ENCODE measurements at places on chromosomes 12 and 14.
A peak's percentile ranks its signal among the peaks of the same experiment; 100 is the strongest.

- DNase-seq, result no peak
Observed at GRCh38 chr12:33265033-33265731, 174.4 kb downstream of the SYT10 start.

GRCh38 chr14:78997811-78998210, 827.6 kb downstream of the NRXN3 start:
- no peak for DNase-seq

DNA sequence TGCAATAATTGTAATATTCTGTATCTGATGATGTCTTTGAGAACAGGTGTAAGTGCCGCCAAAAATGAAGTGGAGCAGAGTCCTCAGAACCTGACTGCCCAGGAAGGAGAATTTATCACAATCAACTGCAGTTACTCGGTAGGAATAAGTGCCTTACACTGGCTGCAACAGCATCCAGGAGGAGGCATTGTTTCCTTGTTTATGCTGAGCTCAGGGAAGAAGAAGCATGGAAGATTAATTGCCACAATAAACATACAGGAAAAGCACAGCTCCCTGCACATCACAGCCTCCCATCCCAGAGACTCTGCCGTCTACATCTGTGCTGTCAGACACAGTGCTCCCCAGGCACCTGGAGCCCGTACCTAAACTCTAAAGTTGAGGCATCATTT, 268.7 kb downstream of the DAD1 start:
- DNase-seq, result no peak

DNA sequence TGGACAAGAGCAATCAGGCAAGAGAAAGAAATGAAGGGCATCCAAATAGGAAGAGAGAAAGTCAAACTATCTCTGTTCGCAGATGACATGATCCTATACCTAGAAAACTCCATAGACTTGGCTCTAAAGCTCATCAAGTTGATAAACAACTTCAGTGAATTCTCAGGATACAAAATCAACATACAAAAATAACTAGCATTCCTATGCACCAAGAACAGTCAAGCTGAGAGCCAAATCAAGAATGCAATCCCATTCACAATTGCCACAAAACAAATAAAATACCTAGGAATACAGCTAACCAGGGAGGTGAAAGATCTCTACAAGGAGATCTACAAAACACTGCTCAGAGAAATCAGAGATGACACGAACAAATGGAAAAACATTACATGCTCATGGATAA, 417.5 kb upstream of the ATP2B1 start:
- DNase-seq, result no peak

- DNase-seq, result no peak
Observed at GRCh38 chr12:19548834-19549233, 109.5 kb downstream of the AEBP2 start.

DNA sequence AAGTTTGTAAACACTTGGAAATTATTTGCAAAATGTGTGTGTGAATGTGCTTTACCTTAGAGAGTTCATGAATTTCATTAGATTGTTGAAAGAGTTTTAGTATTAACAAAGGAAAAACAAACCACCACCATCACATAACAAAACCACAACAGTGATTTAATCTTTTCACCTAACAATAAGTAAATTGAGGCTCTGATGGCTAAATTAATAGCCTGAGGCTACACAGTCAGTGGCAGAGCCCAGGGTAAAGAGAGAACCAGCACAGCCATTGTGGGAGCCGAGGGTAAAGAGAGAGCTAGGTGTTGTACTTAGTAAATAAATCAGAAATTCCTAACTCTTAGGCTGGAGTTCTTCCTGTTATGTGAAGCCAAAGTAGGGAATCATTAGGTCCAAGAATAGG, 51.2 kb upstream of the CAPRIN2 start:
- no peak for DNase-seq

GRCh38 chr14:79098324-79098723, 928.2 kb downstream of the NRXN3 start:
- DNase-seq, result no peak

GRCh38 chr14:77663293-77663692, 44.5 kb downstream of the ALKBH1 start:
- DNase-seq, result no peak

GRCh38 chr14:21529515-21529914, 3.4 kb upstream of the SALL2 start:
- no peak for DNase-seq

- DNase-seq, result no peak
Observed at GRCh38 chr12:57404966-57405640, 25.7 kb downstream of the R3HDM2 start.

DNA sequence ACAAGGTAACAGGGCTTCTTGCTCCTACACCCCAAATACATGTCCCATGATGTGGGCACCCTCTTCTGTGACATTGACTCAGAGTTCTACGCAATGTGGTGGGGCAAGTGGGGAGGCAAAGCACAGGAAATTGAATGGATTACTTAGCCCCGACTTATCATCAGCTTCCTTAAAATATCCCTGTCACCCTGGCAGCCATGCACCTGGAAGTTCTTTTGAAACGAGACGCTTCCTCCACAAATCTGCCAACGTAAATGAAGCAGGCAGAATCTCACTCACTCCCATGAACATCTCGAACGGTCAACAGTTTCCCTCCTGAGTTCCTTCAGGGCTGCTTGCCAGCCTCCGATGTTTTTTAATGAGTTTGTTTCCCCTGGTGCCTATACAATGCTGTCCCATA, 33.5 kb downstream of the RNFT2 start:
- DNase-seq, result no peak

- no peak for DNase-seq
Observed at GRCh38 chr12:86376052-86376451, 119.9 kb upstream of the MGAT4C start.

GRCh38 chr14:80776657-80777056, 164.9 kb downstream of the CEP128 start:
- no peak for DNase-seq

DNA sequence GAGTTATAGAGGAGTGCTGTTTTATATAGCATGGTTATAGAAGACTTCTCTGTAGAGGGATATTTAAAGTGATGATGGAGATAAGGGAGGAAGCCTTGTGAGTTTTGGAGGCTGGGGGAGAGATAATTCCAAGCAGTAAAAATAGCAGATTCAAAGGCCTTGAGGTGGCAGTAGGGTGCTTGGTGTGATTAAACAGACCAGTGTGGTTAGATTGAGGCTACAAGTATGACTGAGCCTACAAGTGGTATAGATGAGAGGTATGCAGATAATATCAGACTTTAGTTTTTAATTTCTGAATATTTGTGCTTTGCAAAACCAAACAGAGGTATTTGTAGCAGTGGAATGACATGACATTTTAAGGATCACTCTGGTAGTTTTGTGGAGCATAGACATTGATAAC, 20.3 kb downstream of the FANCM start:
- DNase-seq, result no peak

- peak; percentile 21 for DNase-seq
Observed at GRCh38 chr12:46153268-46153872, 115.5 kb downstream of the SLC38A1 start.

DNA sequence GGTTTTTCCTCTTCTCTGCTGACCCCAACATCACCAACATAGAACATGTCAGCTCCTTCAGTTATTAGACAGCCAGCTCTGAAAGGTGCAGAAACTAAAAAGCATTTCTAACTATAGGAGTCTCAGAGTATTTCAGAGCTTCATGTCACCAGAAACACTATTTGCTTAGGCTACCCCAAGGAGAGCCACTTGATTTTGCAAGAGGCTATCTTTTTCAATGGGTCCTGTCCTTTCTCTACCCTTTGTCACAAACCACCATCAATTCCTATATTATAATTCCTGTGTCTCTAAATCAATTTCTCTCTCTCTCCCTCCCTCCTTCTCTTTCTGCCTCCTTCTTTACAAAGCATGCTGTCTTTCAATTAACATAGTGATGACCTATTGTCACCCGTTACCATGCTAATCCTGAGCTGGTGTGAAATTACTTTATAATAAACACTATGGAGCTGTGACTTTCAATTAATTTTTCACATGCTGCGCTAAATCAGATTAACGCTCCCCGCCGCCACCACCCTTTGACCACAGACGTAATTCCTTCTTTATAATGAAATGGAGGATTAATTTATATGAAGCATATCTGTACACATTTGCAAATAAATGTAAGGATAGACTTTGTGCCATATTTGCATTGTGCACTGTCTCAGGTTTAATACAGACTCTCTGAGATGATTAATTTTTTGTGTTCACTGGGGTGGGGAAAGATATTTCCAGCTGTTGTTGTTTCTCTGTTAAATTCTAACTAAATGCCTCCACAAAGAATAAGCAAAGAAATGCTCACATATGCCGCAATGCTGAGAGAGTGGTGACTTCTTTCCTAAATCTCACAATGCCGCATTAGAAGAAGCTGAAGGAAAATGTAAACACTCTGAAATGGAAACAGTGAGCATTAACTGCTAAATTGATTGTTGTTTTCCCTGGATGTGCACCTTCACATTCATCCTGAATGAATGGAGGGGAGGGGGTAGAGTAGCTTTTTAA, 418.6 kb downstream of the PDZRN4 start:
- no peak for DNase-seq

DNA sequence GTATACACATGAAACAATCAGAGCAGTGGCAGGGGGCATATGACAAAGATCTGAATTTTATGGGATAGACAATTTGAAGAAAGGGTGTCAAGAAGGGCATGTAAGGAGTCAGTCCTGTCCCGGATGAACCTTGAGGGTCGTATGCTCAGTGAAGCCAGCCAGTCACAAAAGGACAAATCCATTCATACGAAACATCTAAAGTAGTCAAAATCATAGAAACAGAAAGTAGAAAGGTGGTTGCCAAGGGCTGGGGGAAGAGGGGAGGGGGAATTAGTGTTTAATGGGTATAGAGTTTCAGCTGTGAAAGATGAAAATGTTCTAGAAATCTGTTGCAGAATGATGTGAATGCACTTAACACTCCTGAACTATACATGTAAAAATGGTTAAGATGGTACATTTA, 157.5 kb downstream of the TGFB3 start:
- DNase-seq, result no peak

- peak; percentile 55 for DNase-seq
Observed at GRCh38 chr12:104669851-104670337, 213.1 kb downstream of the CHST11 start.

- DNase-seq, result no peak
Observed at GRCh38 chr12:62922539-62922938, 12.4 kb downstream of the PPM1H start.

GRCh38 chr12:38392554-38393144, 76.1 kb downstream of the ALG10B start:
- no peak for DNase-seq

DNA sequence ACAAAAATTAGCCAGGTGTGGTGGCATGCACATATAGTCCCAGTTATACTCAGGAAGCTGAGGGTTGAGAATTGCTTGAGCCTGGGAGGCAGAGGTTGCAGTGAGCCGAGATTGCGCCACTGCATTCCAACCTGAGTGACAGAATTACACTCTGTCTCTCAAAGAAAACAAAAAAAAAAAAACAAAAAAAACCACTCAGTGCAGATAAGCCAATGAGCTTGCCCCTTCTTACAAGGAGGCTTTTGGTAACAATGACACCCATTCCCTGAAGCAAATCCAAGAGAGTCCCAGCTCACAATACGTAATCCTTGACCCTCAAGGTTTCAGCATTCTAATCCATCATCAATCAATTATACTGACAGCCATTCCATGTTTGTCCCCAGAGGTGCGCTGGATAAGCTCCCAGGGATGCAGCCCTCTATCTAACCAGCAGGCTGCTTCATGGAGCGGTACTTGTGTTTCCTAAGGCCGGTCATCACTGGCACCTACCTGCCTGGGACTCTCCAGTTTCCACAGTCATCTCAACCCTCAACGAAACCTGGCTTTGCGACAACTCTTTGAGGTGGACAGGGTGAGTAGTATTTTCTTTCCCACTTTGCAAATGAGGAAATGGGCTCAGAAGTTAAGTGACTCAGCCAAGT, 12.4 kb downstream of the GCN1 start:
- DNase-seq, result no peak

- DNase-seq, result no peak
Observed at GRCh38 chr14:75859746-75860145, 122.0 kb downstream of the TGFB3 start.

GRCh38 chr14:64536488-64537245, 3.9 kb upstream of the HSPA2 start:
- no peak for DNase-seq

DNA sequence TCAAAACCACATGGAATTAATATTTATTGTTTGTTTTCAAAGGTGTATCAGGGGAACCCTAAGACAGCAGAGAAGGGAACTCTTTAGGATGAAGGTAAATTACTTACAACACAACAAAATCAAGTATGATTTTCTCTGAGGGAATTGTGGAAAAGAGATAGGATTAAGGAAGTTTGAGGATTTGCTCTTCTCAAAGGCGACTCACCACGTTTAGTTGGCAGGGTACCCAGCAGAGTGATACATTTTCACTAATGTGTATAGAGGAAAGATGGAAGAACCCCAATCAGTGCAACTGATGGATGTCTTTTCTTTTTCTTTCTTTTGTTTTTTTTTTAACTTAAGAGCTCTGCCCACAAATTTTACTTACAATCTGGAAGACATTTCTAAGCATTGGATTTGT, 499.2 kb downstream of the CCER1 start:
- no peak for DNase-seq

DNA sequence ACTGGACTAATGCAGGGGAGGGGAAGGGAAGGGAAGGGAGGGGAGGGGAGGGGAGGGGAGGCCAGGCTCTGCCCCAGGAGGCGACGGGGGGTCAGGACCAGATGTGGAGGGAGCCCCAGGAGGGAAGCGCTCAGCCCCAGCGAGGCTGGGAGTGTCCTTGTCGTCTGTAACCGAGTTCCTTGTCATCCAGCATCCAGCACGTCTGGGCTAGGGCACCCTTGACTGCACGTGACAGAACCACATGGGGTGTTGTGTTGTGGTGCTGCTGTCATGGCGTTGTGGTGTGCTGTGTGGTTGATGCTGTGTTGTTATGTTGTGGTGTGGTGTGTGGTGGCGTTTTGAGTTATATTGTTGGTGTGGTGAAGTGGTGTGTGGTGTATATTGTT, 28.4 kb upstream of the SFSWAP start:
- no peak for DNase-seq

DNA sequence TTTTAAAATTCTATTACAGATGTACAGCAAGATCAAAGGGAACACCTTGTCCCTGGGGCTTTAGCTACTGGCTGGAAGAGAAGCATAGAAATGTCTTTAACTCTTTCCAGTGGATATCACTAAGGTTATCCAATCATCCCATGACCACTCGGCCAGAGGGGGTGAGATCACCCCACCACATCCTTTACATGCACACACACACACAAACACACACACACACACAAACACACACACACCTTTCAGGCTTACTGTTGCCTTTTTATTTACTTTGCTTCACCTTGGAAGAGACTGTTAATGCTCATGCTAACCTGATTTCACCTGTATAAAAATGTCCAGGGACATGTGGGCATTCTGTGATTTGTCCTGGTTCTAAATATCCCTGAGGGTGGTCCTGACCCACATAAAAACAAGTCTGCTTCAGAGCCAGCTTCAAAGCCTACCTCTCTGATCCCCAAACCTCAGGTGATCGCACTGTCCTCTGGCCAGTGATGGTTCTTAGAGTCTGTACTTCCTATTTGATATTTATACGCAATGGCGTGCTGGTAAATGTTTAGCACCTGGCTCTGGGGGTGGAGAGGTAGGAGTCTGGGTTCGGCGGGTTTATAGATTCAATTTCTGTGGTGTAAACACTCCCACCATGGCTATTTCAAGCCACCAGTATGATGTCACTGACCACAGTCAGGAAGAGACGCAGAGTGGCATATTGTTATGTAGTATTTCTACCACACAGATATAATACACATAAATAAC, 166.1 kb upstream of the EEA1 start:
- peak; percentile 53 for DNase-seq
